ENCODE measurements at places on chromosomes 16 and 17.

- DNase-seq, result no peak
Measured at GRCh38 chr16:67390816-67391423, 2.4 kb downstream of the TPPP3 start.

GRCh38 chr17:69223809-69224208, 4.8 kb downstream of the ABCA10 start:
- no peak for DNase-seq

GRCh38 chr16:65598621-65599020, 476.8 kb upstream of the CDH11 start:
- DNase-seq, result no peak

DNA sequence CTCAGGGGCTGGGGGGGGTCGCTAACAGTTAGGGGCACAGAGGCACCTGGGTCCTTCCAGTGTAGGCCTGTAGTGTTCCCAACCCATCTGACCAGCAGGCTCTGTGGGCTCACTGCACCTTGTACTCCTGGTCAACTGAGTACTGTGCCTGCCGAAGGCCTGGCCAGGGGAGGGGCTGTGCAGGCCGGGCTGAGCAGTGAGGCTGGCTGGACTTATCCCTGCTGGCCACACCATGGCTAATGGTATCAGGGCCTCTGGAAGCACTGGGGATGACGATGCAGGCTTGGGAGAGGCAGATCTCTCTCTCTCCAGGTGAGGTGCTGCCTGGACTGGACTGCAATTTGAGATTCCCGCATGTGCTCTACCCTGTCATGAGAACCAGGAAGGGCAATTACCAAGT, 58.9 kb upstream of the SDK2 start:
- no peak for DNase-seq

DNA sequence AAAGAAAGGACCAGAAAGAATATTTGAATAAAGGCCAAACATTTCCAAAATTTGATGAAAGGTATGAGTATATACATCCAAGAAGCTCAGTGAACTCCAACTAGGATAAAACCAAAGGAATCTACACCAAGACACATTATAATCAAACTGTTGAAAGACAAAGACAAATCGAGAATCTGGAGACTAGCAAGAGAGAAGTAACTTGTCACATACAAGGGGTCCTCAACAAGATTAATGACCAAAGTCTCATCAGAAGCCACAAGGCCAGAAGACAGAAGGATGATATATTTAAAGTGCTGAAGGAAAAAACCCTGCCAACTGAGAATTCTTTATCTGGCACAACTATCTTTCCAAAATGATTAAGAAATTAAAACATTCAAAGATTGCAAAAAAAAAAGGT, 9.3 kb upstream of the IL21R start:
- DNase-seq, result no peak

GRCh38 chr17:73519011-73519410, 125.2 kb downstream of the SDK2 start:
- no peak for DNase-seq

DNA sequence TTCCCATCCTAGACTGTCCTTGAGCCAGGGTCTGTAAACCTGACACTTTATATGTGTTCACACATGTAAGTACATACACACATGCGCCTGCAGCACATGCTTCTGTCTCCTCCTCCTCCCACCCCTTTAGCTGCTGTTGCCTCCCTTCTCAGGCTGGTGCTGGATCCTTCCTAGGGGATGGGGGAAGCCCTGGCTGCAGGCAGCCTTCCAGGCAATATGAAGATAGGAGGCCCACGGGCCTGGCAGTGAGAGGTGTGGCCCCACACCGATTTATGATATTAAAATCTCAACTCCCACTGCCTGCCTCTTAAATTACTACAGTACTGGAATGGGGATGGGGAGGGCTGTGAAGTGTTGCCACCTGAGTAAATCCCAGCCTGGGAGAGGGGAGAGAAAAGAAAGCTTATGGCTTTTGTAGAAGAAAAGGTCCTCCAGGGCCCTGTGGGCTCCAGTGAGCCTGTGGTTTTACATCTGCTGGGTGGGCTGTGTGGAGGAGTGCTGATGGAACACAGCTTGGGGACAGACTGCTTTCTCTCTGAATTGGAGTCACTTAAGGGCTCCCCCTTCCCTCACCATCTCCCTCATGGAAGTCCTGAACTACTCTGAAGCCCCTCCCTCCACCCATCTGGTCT, 990 bp upstream of the WNK4 start:
- no peak for DNase-seq

DNA sequence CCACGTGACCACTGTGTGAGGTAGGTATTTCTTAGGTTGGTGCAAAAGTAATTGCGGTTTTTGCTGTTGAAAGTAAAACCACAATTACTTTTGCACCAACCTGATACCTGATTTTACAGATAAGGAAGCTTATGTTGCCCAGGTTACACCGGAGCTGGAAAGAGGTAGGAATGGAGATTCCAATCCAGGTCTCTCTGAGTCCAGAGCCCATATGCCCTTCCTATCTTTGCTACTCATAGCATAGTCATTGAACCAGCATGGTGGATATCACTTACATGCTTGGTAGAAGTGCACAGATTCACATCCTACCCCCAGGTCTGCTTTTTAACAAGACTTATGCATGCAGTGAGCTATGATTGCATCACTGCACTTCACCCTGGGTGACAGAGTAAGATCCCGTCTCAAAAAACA, 61.8 kb downstream of the ARSG start:
- DNase-seq, result no peak

- DNase-seq, result no peak
Measured at GRCh38 chr16:73068541-73069401, 20.8 kb upstream of the ZFHX3 start.

- no peak for DNase-seq
Measured at GRCh38 chr17:3809135-3809534, 8.1 kb upstream of the ITGAE start.

DNA sequence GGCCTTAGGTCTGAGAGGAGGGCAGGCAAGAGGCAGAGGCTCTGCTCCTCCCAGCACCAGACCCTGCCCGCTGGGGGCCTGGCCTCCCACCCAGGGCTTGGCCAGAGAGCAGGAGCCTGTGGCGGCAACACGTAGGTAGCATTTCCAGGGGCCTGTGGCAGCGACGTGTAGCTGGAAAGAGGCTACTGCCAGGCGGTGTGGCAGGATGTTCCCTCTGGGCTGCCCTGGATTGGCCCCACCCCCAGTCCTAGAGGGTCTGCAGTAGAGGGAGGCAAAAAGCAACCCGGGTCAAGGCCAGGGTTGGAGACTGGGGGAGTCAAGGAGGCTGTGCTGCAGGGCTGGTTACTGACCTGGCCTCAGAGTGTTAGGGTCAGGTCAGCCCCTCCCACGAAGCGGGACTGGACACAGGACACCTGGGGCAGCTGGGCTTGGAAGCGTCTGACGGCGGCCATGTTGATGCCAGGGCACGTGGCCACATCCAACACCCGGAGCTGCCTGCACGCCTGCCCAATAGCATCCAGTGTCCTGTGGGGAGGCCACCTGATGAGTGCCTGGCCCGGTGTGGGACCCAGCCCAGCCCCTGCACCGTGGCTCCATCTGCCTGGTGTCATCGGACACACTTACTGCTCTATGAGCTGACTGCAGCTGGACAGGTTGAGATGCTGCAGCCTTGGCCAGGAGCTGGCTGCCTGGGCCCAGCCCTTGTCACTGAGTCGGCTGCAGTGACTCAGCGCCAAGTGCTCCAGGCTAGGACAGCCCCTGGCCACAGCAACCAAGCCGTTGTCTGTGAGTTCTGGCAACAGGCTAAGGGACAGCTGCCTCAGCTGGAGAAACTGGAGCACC, 8.5 kb downstream of the ELMO3 start:
- DNase-seq, result no peak

GRCh38 chr16:1903845-1904840, 14.1 kb downstream of the HS3ST6 start:
- no peak for DNase-seq

DNA sequence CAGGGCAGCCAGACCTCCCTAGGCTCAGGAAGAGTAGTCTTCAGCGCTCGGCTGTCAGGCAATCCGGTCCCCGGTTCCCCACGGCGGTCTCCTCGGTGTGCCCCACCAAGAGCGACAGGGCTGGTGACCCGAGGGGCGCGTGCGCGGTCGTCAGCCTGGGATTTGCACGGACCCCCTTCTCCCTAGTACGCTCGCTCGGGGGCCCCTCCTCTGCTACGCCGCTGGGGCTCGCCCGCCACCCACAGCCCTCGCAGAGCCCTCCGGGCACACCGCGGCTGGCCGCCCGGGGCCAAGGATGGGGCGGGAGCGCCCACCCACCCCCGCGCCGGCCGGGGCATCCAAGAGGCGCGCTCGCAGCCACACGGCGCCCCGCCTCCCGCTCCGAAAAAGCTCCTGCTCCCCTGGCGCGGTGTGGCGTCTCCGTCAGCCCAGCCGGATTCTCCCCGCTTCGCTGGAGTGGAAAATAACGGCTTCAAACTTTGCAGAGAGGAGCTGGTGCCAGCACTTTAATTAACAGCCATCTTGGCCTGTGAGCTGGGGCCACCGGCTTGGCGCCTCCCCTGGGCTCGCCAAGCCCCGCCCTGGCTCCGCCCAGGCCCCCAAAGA, 2.1 kb upstream of the C1QL1 start:
- DNase-seq, result no peak

DNA sequence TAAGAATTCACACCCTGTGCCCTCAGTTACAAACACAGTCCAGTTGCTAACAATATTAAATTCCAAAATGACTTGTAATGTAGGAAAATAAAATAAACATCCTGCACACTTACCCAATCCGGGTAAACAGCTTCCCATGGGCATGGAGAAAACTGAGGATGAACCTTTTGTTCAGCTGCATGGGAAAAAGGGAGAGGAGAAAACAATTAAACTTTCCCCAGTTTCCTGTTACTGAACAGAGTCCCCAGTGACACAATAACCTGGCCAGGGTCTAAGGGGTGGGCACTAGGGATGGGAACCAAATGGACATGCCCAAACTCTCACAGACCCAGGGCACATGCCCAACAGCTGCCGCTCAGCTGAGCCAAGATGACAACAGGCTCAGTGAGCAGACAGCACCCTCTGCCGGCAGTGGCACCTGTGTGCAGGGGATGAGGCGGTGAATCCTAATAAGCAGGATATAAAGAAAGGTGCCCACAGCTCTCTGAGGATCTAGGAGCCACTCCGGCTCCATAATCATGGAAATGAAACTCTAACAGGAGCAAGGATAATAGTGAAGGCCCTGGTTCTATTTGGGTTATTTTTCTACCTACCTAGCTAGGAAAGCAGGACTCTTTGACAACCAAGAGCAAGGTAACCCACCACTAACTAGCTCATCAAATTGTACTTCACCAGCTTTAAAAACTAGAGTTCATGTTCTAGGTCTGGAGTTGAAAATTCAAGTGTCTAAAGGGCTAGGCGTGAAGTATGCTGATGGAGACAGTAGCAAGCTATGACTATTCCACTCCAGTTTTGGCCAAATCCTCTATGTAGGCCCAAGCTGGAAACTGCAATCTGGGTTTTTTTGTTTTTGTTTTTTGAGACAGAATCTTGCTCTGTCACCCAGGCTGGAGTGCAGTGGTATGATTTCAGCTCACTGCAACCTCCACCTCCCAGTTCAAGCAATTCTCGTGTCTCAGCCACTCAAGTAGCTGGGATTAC, 58.8 kb downstream of the SMG6 start:
- peak; percentile 78 for DNase-seq

GRCh38 chr16:66604376-66605176, at the start of gene CMTM3:
Gene CMTM3, plus strand, starts transcription at chr16:66604704. Its CDS starts 102 bp downstream, at chr16:66604806.
- DNase-seq, result peak; percentile 58

GRCh38 chr17:45719335-45720071, 64.6 kb upstream of the CRHR1 start:
- no peak for DNase-seq

DNA sequence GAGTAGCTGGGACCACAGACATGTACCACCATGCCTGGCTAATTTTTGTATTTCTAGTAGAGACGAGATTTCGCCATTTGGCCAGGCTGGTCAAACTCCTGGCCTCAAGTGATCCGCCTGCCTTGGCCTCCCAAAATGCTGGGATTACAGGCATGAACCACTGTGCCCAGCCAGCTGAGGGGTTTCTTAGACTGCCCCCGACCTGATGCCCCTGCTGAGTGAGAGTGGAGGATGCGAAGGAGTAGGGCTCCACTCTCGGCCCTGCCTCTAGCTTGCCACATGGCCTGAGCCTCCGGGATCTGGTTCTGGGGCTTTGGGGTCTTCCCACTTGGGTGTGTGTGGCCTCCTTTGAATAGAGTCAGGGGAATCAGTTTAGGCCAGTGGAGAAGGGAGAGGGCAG, 11.0 kb downstream of the GPR179 start:
- DNase-seq, result no peak

DNA sequence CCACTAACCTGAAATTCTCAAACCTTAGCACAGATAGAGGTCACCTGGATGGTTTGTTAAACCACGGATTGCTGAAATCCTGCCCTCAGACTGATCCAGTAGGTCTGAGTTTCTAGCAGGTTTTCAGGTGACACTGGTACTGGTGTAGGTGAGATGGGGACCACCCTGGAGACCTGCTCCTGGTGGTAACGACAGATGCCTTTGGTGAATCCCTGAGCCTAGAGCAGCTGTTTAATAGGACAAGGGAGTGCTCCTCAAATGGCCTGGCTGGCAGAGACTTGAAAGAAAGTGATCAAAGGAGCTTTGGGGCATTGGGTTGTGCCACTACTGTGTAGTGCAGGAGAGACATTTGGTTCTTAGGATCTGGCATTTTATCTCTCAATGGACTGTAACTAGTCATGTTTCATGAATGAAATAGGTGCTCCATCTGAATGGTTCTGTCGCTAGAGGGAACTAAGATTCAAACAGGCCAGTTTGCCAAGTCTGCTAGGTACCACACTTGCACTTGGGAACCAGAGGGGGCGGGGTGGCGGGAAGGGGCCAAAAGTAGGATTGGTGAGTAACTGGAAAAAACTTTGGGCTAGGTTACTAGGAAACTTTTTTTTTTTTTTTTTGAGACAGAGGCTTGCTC, 2.9 kb upstream of the IFI35 start:
- no peak for DNase-seq

DNA sequence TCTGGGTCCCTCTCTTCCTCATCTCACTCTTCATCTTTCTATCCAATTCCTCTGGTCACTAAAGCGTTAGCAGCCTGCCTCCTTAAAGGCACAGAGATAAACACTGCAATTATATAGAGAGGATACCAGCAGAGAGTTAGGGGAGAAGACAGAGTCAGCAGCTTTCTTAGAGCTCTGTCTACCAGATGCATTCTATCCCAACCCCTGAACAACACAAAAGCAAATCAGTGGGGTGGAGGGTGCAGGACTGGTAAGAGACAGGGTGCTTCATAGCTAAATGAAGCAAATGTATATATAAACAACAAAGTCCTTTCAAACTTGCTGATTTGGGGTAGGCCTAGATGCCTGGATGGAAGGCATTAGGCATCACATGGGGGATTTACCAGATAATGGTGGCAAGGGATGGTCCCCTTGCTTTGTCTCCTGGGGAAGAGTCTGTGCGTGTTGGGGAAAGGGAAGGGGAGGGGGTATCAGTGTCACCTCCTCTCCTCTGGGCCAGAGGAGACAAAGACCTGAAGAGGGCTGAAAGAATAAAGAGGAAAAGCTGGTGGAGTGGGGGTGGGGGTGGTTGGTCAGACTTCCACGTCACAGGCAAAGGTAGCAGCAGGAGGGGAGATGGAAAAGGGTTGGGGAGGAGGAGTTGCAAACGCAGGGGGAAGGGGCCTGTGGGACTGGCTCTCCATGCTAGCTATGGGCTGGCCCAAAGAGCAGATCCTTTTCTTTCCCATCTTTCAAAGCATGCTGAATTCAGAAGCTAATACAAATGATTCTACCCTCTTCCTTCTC, 12.0 kb downstream of the HOXB4 start:
- DNase-seq, result no peak

- no peak for DNase-seq
Measured at GRCh38 chr17:72128039-72128438, 7.2 kb downstream of the SOX9 start.
